ENCODE measurements at places on chromosomes 12 and 14. TPM values are rescaled to one million over a fixed set of nuclear protein-coding genes. Genes with fewer than 3 reads are reported as not detected.

DNA sequence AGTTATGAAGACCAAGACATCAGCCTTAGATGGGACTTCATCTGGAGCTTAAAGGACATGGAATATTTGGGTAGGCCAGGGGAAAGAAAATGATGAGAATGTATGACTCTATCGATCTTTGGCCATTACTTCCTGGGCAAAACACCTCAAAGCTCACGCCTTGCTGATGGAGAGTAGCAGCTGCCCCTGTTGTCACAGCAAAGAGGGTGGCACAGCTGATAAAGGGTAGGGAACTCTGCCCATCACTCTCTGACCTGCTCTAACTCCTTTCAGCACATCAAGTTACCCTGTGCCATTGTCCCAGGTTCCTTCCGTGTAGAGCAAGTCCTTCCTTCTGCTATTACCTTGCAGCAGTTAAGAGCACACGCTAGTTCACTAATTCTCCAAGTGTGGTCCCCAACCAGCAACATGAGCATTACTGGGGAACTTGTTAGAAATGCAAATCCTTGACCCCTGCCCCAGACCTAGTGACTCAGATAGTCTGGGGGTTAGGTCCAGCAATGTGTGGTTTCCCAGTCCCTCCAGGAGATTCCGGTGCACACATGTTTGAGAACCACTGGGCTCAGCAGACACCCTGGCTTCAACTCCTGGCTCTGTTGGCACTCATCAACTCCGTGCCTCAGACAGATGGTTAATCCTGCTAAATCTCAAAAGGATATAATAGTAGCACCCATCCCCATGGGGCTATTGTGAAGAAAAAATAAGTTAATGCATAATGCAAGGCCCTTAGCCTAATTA is 93.7 kb upstream of the EEA1 start:
- DNase-seq = no peak

GRCh38 chr14:72679141-72679535 is 214.8 kb downstream of the DPF3 start:
- no peak for DNase-seq

- DNase-seq = no peak
Measured at GRCh38 chr12:17763366-17763765, 326.6 kb downstream of the RERGL start.

DNA sequence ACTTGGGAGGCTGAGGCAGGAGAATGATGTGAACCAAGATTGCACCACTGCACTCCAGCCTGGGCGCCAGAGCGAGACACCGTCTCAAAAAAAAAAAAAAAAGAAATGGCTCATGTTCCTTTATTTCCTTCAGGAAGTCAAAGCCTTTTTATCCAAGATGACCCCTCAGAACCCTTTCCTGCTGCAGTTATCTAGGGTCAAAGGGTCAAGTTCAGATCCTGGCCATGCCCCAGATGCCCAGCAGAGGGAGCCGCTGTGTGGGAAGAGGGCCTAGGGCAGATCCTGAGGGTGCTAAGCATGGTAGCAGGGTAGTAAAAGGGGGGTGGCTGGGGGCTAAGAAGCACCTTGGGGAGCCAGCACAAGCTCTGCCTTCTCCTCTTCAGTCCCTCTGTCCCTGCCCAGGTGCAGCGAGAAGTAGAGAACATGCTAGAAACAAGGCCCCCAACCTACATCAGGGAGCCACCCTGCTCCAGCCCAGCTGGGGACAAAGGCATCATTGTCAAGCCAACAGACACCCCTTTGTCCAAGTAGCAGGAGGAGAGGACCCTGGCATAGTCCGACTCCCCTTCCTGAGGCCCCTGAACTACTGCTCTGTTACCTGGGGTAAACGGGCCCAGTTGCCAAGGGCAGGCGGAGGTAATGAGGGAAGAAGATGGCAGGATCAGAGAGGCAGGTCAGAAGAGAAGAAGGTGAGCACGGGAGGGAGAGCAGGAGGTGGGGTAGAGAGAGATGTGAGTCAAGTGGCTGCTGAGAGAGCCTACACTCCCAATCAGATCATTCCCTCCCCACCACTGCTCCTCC is 6.5 kb downstream of the NFE2 start:
- peak; percentile 60 for DNase-seq

DNA sequence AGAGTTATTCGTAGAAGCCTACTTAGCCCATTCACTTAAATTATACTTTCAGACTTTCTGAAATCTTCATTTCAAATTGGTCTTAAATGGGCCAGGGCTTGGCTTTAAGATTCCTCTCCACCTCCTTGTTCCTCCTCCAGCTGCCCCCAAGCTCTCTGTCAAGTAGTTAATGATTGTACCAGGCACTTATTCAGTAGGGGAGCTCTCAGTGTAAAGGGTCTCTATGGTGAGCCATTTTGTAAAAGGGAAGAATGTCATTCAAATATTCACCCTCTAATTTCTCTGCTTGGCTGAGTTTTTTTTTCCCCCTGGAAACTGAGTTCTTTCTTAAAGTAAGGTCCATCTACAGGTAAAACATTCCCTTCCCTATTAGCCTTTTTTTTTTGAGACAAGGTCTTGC is 96.6 kb downstream of the SUDS3 start:
- DNase-seq = no peak

DNA sequence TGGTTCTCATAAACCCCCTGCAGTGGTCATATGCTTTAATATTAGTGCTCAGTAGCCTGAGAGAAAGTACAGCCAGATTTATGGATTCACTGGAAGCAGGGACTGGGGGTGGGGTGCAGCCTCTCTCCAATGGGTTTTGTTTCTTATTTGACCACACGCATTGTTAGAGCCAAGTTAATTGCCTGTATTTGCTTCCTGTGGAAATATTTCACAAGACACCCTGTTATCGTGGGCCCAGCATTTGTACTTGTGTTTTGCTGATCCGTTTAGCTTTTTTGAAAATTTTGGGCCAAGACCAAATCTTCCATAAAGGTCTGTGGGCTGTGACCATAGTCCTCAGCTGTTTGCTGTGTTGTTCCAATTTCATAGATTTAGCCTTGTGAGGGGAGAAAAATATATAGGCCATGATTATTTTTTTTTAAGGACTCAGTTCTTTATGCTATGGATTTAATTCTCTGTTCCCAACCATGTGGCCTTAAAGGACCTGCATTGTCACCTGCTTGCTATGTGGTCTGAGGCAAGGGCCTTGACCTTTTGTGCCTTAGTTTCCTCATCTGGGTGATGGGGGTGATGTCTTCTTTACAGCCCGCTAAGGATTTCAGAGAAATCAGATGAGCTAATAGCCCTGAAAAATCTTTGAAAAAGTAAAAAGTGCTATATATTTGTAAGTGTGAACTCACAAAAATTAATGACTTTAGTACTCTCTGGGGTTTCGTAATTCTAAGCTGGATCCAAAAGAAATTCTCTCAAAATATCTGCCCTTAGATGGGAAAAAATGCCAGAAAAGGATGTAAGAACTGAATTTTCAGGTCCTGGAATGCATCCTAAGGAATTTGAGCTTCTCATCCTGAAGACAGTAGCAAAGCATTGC is 370.2 kb downstream of the DPF3 start:
- DNase-seq = peak; percentile 87

DNA sequence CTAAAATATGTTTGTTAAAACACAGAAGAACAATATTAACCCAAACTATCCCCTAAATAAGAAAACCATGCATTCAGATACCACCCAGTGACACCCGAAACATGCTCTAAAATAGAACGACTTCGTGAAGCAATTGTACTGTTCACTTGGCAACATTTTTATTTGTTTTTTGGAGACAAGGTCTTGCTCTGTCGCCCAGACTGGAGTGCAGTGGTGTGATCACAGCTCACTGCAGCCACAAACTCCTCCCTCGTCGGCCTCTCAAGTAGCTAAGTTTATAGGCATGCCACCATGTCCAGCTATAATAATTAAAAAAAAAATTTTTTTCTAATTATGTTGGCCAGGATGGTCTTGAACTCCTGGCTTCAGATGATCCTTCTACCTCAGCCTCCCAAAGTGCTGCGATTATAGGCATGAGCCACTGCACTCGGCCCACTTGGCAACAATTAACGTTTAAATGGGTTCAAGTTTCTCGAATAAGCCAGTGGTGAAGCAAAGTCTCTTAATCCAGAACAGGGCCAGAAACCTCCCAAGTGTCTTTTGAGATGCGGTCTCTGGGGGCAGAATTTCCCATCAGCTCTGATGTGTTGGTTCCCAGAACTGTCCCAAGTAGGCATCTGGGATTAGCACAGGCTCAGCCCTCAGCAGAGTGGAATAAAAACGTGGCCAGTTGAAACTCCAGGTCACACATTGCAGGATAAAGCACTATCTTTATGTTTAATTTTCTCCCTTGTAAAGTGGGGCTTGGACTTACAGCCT is 74.5 kb downstream of the TMCC3 start:
- DNase-seq = no peak

Gene GNS
- polyA plus RNA-seq = 85.3 TPM

GRCh38 chr12:24173067-24173466 is 223.6 kb upstream of the SOX5 start:
- DNase-seq = no peak

Measured in left lung (tissue), 14 donors.